ENCODE measurements at places on chromosomes 2 and 18.
A peak's percentile ranks its signal among the peaks of the same experiment; 100 is the strongest.

GRCh38 chr2:184610891-184611290 lies 12.6 kb downstream of the ZNF804A start:
- no peak overlapping the region for H3K27ac ChIP-seq
- H3K4me3 ChIP-seq, result no peak overlapping the region
- no peak for DNase-seq
- H3K36me3 ChIP-seq, result no peaks in the 10 kb centered on the region
- H3K4me1 ChIP-seq, result no peaks in the 10 kb centered on the region

DNA sequence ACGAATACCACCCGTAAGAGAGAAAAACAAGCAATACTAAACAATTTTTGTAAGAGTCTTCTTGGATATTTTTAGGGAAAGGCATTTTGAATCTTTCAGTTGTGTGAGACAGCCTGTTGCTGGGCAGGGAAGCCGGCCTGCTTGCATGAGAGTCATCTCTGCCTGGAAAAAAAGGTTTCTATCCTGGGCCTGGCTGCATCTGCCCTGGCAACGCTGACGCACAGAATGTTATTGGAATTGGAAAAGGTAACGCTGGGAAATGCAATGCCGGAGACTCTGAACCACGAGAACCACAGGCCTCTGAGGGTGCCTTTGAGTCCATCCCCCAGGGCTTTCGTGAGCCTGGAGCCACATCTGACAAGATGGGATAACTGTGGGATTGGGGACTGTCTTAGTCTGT lies 17.9 kb upstream of the NPAS2 start:
- no peak overlapping the region for H3K27ac ChIP-seq
- H3K4me1 ChIP-seq, result no peaks in the 10 kb centered on the region
- DNase-seq, result no peak
- no peak overlapping the region for H3K4me3 ChIP-seq
- peaks cover 11% of the 10 kb centered on the region for H3K27me3 ChIP-seq
- H3K36me3 ChIP-seq, result no peaks in the 10 kb centered on the region

DNA sequence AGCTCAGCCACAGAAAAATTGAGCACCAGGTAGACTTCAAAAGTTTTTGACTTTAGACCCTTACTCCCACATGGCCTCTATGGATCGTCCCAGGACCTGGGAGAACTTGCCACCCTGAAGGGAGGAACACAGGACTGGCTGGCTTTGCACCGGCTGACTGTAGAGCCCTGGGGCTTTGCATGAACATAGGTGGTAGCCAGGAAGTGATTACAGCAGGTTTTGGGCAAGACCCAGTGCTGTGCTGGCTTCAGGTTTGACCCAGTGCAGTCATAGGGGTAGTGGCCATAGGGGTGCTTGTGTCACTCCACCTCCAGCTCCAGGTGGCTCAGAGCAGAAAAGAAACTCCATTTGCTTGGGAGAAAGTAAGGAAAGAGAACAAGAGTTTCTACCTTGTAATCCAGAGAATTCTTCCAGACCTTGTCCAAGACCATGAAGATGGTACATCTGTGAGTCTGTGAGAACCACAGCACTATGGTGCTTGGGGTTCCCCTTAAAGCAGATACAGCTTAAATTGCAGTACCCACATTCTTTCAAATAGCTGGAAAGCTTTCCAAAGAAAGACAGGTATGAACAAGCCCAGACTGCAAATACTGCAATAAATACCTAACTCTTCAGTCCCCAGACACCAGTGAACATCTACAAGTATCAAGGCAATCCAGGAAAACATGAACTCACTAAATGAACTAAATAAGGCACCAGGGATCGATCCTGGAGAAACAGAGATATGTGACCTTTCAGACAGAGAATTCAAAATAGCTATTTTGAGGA lies 13.0 kb upstream of the SESTD1 start:
- DNase-seq, result no peak
- H3K4me3 ChIP-seq, result no peak overlapping the region
- peaks cover 19% of the 10 kb centered on the region for H3K27me3 ChIP-seq
- H3K27ac ChIP-seq, result no peak overlapping the region
- no peaks in the 10 kb centered on the region for H3K36me3 ChIP-seq

DNA sequence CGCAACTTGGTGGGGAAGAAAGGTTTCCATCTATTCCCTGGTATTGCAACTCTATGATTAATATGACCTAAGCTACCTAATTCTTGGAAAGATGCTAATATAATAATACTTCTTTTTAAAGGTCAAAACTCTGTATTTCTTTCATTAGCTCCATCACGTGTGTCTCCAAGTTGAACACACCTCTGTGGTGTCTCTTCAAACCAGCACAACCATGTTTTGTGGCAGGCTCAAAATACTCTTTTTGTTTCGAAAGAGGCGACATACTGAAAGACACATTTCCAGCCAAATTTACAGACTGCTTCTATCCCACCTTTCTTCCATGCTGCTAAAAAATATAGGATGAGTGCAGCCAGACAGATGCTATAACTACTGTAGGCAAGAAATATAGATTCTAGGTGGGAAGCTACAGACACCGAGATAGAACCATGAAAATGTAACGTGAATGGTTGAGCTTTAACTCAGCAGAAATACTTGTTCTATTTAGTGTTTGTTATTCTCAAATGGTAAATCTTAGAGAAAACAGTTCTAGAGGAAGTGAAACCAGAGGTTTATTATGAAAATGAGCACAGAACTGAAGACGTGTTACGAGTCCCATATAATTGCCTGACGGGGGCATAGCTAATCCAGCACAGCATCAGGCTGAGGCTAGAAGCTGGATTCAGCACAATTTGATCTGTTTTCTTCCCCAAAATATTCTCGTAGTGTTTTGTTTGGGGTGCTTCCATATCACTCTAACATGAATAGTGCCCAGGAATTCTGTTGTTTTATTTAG lies 991.5 kb upstream of the FANCL start:
- H3K4me1 ChIP-seq, result no peaks in the 10 kb centered on the region
- H3K27ac ChIP-seq, result no peak overlapping the region
- H3K36me3 ChIP-seq, result no peaks in the 10 kb centered on the region
- H3K4me3 ChIP-seq, result no peak overlapping the region
- DNase-seq, result no peak

- no peak for DNase-seq
- H3K4me1 ChIP-seq, result peaks cover 15% of the 10 kb centered on the region
- H3K4me3 ChIP-seq, result no peak overlapping the region
These were observed 1.8 kb downstream of the B3GNT7 start for GRCh38 chr2:231397011-231397927.

DNA sequence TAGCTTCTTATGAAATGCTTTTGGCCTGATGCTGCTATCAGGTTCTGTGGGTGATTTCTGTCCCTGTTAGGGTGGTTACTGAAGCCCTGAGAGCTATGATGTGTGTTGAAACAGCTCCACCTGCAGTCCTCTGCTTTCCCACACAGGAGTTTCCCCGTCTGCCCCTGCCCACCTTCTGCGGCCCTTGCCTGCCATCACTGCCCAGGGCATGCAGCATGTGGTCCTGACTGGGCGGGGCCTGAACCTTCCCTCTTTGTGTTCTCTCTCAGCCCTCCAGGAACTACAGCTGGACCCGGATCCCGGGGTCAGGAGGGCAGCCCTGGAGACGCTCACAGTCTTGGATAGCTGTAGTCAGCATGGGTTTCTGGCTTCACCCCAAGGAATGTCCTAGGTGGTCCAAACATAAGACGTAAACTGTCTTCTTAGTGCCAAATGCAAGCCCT lies 21.4 kb downstream of the HJURP start:
- no peak overlapping the region for H3K27ac ChIP-seq
- no peaks in the 10 kb centered on the region for H3K27me3 ChIP-seq
- H3K4me3 ChIP-seq, result no peak overlapping the region
- DNase-seq, result peak; percentile 16

- no peak overlapping the region for H3K27ac ChIP-seq
- no peak overlapping the region for H3K4me3 ChIP-seq
- H3K27me3 ChIP-seq, result no peaks in the 10 kb centered on the region
- H3K4me1 ChIP-seq, result peaks cover 29% of the 10 kb centered on the region
These were observed 3.6 kb downstream of the COMMD1 start for GRCh38 chr2:61909116-61909515.

DNA sequence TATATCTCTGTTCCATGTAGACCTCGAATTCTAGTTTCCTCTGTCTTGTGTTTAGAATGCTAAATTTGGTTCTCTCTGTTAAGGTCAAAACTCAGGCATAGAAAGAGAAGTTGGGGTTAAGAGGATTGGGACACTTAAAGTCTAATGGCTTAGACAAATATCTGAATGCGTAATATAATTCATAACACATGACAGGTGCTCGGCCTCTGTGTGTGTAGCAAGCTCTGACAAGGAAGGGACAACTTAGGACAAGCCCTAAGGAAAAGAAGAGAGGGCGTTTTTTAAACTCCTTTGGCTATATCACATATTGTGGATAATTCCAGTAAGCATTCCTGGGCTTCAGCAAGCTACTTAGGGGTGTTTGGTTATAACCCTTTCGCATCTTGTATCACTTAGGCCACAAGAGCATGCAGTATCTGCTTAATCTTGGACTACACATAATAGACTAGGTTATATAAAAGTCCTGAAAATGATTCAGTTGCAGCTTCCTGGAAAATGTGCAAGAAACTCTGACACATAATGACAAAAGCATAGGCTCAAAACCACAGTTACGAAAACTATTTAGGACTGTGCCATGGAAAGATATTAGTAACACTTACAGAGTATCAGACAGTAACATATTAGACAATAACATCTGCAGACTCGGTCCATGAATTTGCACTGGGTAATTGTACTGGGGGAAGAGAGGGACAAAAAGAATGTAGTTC lies 16.1 kb upstream of the CREB1 start:
- H3K27me3 ChIP-seq, result peaks cover 3% of the 10 kb centered on the region
- no peak overlapping the region for H3K27ac ChIP-seq
- no peaks in the 10 kb centered on the region for H3K36me3 ChIP-seq
- no peak overlapping the region for H3K4me3 ChIP-seq

GRCh38 chr2:58572731-58573130 lies 331.6 kb upstream of the FANCL start:
- DNase-seq, result no peak
- no peak overlapping the region for H3K4me3 ChIP-seq
- no peak overlapping the region for H3K27ac ChIP-seq
- H3K4me1 ChIP-seq, result peaks cover 16% of the 10 kb centered on the region
- peaks cover 3% of the 10 kb centered on the region for H3K27me3 ChIP-seq
